ENCODE measurements at places on chromosomes 7 and 10. TPM values are rescaled to one million over a fixed set of nuclear protein-coding genes. Genes with fewer than 3 reads are reported as not detected.

Gene TAS2R41
- total RNA-seq: not detected

Gene NPY4R2
- total RNA-seq: not detected

Gene CPVL
- 160 TPM for total RNA-seq

Gene ZSWIM8
- total RNA-seq: 37.6 TPM

Gene H2BK1
- total RNA-seq: not detected

Gene GBX1
- total RNA-seq: 0.36 TPM

Gene ZNF239
- 2.4 TPM for total RNA-seq

Gene RPEL1
- total RNA-seq: not detected

Gene RBM20
- total RNA-seq: 79.9 TPM

Gene DPYSL4
- total RNA-seq: 17.6 TPM
